ENCODE measurements at places on chromosomes 1 and 21.

- peak; percentile 3 for DNase-seq
Measured at GRCh38 chr1:216604771-216605170, 118.5 kb downstream of the ESRRG start.

- no peak for DNase-seq
Measured at GRCh38 chr1:176849281-176849680, 315.2 kb downstream of the ASTN1 start.

GRCh38 chr21:34994766-34995631 is 54.1 kb downstream of the RUNX1 start:
- DNase-seq = no peak

DNA sequence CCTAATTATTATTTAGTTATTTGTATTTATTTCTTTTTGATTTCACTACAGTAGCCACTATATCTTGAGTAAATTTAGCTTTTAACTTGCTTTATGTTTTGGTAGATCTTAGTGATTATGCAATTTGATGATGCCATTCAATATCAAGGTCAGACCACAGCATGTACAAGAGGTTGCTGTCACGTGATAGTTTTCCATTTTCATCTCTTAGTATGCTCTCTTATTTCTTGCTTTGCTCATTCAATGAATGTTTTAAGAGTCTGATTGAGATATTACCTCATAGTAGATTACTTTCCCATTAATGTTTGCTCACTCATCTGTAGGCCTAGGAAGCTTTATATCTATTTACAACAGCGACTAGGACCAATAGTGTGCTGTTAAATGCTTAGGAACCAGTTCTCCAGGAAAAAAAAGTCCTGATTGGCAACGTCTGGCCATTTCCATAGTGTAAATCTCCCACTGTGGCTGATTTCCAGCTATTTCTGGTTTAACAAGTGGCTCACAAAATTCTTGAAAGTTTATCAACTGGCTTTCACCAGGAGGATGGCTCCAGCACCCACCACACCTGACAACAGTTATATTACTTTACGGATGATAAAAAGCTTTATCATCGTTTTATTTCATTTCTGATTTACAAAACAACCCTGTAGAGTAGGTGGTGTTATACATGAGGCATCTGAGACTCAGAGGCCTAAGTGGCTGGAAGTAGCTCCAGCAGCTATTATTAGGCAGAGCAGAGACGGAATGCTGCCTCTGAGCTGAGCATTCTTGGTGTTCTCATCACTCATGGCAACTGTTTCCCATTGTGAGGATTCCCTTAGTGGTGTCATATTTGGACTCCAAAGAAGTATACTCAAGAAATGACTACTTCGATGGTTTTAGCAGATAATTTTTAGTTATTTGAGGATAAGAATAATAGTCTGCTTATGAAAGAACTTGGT is 235.2 kb downstream of the DISC1 start:
- no peak for DNase-seq

DNA sequence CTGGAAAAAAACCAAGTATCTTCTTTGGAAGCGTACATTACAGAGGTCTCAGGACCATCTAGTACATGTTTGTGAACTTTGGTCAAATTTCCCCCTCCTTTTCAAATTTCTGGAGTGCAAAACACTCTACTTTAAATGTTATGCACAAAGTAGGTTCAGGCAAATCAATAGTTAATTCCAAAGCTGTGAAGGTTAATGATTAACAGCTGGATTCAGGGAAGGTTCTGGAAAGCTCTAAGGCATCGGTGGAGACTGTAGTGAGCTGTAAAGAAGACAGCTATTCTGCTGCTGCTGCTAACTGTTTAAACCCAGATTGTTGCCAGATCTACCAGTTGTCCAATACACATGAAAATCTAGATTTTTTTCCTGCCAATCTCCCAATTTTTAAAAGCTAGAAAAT is 70.9 kb downstream of the ELAVL4 start:
- no peak for DNase-seq

- DNase-seq = no peak
Measured at GRCh38 chr21:45618846-45619485, 24.6 kb upstream of the PCBP3 start.

DNA sequence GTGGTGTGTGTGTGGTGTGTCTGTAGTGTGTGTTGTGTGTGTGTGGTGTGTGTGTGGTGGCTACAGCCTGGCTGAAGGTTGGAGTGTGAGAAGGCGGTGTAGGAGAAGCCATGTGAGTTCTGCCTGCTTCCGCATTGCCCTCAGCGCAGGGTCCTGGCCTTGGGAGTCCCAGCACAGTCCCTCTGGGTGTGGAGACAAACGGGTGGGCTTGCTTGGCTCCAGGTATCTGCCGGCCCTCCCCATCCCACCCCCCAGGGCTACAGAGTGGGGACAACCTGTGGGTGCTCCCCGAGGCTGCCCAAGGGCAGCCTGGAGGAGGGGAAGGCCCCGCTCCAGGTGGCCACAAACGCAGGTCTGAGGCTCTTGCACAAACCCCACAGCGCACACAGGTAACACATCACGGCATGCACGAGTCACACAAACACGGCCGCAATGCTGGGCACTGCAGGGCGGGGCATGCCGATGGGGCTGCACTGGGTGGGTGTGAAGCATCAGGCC is 31.7 kb upstream of the ADARB1 start:
- no peak for DNase-seq

DNA sequence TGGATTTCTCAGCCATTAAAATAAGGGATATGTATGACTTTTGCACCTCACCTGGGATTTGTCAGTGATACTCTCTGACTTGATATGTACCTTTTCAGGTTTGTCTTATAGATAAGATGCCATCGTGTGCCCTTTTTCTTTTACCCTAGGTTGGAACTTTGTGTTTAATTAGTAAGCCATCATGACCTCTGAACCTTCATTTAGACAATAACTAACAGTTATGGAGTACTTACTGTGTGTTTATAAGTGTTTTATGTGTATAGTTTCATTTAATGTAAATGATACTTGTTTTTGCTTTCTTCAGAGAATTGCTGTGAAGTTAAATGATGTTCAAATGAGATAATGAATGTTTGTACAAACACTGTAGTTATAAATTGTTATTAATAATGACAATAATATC is 14.4 kb downstream of the HS2ST1 start:
- DNase-seq = no peak

GRCh38 chr1:230043081-230043480 is 24.0 kb upstream of the GALNT2 start:
- DNase-seq = no peak

DNA sequence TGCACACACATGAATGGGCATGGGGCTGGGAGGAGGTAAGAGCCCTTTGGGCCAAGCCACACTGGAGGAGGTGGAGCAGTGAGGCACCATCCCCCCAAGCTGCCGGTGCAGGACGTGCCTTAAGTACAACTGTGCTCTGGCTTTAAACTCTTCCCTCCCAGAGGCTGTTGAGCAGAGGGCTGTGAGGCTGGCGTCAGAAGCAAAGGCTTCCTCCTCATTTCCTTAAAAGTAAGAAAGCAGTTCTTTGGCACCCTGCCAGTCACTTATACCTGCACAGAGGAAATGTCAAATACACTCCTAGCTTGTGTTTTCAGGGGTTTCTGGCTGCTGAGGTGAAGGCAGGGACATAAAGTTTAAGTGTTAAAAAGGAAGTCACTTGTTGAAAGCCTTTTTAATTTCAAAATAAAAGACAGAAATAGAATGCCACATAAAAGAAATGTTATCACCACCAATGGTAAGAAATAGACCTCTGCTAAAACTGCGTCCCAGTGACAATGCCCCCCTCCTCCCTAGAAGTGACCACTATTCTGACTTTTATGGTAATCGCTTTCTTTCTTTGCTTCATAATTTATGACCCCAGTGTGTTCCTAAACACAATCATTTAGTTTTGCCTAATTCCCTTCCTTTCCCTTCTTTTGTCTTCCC is 33.0 kb downstream of the LAMC2 start:
- no peak for DNase-seq

DNA sequence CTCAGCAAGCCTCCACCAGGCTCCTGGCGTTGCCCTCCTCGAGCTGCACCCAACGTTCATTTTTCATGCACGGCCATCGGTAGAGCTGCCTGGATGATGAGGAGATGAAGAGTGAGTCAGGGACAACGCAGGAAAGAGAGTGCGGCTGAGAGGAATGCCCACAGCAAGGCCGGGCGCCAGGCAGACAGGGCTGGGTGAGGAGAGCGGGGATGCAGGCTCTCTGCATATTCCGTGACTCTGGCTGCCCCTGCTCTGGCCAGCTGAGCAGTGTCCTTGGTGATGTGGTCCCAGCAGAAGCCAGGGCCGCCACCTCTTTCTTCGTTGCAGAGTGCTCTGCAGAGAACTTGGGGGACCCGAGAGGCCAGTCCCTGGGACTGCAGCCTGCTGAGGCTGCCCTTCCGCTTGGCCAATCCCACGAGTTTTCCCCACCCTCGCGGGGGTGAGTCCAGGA is 10.8 kb downstream of the UMODL1 start:
- no peak for DNase-seq

- DNase-seq = peak; percentile 81
Measured at GRCh38 chr1:25661043-25661815, 44.6 kb downstream of the MAN1C1 start.

DNA sequence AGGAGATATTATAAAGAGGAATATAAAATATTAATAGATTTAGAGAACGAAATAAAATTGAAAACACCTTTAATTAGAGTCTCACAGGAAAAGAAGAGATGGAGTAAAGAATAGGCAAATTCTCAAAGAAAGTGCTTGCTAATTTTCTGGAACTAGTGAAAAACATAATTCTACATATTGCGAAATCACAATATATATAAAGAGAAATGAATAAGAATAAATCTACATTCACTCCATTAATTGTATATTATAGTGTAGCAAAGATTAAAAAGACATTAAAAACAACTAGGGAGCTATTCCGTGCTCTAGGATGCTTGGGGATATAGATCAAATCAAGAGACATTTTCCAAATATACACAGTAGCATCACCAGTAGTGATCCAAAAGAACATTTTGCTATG is 685.2 kb upstream of the NCAM2 start:
- no peak for DNase-seq

GRCh38 chr1:185016880-185017279 is 28.5 kb upstream of the RNF2 start:
- DNase-seq = no peak

DNA sequence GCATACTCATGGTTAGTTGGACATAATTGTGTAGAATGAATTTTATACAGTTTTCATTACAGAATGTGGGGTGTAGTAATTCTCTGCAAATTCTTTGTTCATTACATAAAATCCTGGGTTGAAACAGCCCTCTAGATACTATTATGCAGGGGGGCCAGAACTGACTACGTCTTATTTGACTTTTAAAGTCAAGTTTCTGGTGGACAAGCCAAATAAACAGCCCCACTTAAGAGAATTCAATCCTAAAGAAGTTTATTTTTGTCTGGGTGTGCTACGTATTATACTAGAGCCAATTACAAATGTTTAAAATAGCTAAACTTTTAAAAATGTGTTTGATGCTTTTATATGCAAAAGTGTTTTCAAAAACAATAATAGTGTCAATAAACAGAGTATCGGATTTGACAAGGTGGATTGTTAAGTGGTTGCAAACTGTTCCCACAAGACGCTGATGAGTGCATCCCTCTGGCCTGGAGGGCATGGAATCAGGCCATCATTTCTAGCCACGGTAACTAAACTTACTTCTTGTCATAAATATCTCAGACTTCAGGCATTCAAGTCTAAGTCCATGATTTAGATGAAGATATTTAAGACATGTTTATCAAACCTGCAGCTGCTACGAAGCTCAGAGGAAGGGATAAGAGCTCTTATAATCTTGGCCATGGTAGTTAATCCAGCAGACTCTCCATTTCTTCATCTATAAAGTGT is 646.3 kb downstream of the KIF26B start:
- DNase-seq = no peak

GRCh38 chr1:116751146-116751545 is 3.1 kb upstream of the CD2 start:
- DNase-seq = no peak

DNA sequence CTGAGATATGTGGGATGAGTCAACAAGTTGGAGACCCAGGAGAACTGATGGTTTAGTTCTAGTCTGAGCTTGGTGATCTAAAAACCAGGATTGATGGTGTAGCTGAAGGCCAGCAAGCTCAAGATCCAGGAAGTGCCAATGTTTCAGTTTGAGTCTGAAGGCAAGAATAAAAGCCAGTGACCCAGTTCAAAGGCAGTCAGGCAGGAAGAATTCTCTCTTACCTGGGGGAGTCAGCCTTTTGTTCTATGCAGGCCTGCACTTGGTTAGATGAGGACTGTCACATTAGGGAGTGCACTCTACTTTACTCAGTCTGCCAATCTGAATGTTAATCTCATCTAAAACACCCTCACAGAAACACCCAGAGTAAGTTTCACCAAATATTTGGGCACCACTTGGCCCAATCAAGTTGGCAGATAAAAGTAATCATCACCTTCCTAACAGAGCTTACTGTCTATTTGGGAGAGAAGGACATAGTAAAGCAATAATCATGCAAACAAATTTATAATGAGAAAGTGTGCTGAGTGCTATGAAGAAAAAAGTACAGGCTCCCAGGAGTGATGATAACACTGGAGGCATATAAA is 63.4 kb downstream of the TSEN15 start:
- no peak for DNase-seq

GRCh38 chr1:159856576-159856975 is 5.9 kb downstream of the VSIG8 start:
- no peak for DNase-seq

DNA sequence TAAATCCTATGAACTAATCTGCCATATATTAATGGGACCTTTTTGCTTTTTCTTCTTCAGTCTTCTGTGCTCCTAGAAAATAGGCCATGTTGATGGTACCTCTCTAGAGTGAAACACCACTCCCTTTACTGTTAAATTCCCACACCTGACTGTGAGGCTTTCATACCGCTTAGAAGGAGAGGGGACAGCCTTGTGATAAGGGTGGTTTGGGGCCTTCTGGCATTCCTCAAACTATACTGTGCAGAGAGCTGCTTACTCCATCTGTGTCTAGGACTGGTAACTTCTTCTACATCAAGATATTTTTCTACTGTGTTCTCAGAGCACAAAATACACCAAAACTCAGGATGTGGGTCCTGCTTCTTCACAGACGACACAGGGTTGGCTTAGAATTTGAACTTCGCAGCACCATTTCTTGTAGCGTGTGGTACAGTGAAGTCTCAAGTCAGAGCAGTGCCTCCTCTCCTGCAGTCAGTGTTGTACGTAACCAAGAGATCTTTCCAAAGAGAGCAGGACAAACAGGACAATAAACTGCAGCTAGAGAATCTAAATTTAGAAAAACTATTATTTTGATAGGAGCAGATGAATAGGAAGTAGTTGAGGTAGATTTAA is 43.8 kb downstream of the MACO1 start:
- no peak for DNase-seq

DNA sequence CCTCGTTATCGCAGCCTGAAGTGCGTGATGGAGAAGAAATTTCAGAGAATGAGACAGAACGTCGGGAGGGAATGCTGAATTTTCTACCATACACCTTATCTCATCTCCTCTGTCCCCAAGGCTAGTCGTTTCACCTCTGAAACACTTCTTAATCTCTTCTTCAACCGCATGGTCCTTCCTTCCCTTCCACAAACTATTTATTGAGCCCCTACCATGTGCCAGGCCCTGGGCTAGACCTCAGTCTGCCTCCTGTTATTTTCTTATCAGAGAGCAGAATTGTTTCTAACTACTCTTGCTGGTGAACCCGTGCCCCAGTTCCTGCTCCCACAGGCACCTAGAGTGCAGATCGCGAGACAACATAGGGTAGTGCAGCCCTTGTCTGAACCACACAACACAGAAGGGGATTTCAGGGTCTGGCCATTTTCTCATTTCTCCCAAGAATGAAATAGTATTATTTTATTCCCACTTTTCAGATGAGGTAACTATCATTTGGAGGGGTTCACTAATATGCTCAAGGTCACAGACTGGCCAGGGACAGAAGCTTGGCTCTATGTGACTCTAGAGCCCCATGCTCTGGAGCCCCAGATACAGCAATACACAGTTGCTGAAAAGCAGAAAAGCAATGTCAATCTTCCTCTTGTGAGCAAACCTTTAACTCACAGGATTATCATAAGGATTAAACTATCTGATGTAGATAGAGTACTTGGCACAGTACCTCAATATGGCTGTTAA is 598 bp upstream of the ADIPOR1 start:
- no peak for DNase-seq

Measured in NCI-H526 treated with DMSO at 0.1 percent for 48 hours (cell line).